Esophagus squamous epithelium (tissue), 5 donors: ENCODE measurements at places on chromosomes 11 and 22.
A peak's percentile ranks its signal among the peaks of the same experiment; 100 is the strongest.

- peak overlapping the region; percentile 30 for H3K27ac ChIP-seq
- H3K4me1 ChIP-seq = no peaks in the 10 kb centered on the region
- no peaks in the 10 kb centered on the region for H3K27me3 ChIP-seq
- H3K36me3 ChIP-seq = peaks cover 2% of the 10 kb centered on the region
- no peak overlapping the region for H3K4me3 ChIP-seq
Observed at GRCh38 chr11:66101066-66101464, 31.0 kb downstream of the PACS1 start.

DNA sequence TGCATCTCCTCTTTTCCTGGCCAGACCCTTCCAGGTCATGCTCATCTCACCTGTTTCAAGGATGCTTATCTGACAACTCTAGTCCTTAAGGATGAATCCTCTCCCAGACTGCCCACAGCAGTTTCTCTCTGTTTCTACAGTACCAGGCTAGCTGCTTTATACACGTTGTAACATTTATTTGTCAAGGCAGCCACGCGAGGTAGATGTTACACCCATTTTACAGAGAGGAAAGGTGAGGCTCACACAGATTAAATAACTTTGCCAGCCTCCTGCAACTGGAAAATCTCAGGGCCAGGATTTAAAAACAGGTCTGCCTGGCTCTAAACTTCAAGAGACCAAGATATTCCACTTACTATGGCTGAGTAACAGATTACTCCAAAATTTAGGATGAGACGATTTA lies 45.7 kb upstream of the E2F8 start:
- no peaks in the 10 kb centered on the region for H3K36me3 ChIP-seq
- peaks cover 16% of the 10 kb centered on the region for H3K27me3 ChIP-seq
- H3K4me1 ChIP-seq = no peaks in the 10 kb centered on the region
- no peak overlapping the region for H3K27ac ChIP-seq
- DNase-seq = no peak
- no peak overlapping the region for H3K4me3 ChIP-seq

DNA sequence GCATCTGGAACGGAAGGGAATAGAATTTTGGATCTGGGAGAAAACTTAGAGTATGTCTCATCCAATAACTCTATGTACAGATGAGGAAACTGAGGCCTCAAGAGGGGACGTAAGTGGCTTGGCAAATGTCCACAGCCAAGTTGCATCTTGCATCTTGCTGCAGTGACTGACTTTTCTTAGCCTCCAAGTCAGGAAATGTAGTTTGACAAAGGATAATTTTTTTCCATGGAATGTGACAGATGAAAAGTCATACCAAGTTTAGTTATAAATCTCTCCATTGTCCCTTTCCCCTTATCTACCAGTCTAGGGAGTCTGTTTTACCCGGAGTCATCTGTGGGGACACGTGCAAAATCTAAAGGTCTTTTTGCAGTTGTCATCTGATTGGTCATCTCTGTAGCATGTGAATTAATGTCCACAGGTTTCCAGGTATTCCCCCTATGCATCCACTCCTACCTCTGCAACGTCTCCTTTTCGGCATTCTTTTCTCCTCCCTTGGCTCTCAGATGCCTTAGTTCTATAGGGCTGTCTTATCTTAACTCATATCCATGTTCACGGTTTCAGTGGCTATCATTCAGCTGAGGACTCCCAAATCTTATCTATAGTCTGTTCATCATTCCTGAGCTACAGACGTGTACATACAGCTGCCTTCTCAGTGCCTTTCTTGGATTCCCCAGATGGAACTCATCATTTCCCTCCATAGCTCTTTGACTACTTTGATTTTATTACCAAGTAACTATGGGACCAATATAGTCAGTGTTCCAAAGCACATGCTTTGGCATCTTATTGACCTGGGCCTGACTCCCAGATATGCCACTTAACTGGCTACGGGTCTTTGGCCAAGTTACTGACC lies 139.5 kb upstream of the TIMP3 start:
- H3K36me3 ChIP-seq = no peaks in the 10 kb centered on the region
- no peak overlapping the region for H3K27ac ChIP-seq
- H3K4me3 ChIP-seq = no peak overlapping the region
- DNase-seq = no peak
- peaks cover 4% of the 10 kb centered on the region for H3K27me3 ChIP-seq

GRCh38 chr11:24295360-24295759 lies 201.5 kb upstream of the LUZP2 start:
- no peak overlapping the region for H3K4me3 ChIP-seq
- no peaks in the 10 kb centered on the region for H3K4me1 ChIP-seq
- no peaks in the 10 kb centered on the region for H3K27me3 ChIP-seq
- no peak overlapping the region for H3K27ac ChIP-seq
- no peaks in the 10 kb centered on the region for H3K36me3 ChIP-seq

DNA sequence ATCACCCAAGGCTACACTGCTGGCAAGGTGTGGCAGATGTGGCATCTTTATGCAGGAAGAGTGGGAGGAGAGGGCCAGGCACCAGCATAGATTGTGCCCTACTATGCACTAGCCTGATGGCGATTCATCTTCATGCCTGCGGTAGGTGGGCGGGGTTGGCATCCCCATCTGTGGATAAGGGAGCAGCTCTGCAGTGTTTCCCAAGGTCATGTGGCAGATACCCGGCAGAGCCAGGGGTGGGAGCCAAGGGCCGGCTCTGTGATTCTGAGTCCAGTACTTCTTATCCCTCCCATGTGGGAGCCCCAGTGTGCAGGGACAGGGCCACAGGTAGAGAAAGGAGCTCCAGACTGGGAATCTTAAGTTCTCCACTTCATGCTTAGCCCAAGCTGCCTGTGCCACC lies 20.0 kb downstream of the CD82 start:
- H3K4me3 ChIP-seq = no peak overlapping the region
- H3K4me1 ChIP-seq = peaks cover 47% of the 10 kb centered on the region
- H3K27ac ChIP-seq = no peak overlapping the region

- no peaks in the 10 kb centered on the region for H3K4me1 ChIP-seq
- no peaks in the 10 kb centered on the region for H3K27me3 ChIP-seq
- H3K4me3 ChIP-seq = no peak overlapping the region
- H3K36me3 ChIP-seq = no peaks in the 10 kb centered on the region
- no peak for DNase-seq
Observed at GRCh38 chr11:84628871-84629620, 998.1 kb downstream of the DLG2 start.

- DNase-seq = no peak
- no peaks in the 10 kb centered on the region for H3K4me1 ChIP-seq
- no peaks in the 10 kb centered on the region for H3K36me3 ChIP-seq
- H3K27ac ChIP-seq = no peak overlapping the region
- H3K27me3 ChIP-seq = no peaks in the 10 kb centered on the region
Observed at GRCh38 chr11:23473782-23474181, 613.5 kb upstream of the CCDC179 start.

DNA sequence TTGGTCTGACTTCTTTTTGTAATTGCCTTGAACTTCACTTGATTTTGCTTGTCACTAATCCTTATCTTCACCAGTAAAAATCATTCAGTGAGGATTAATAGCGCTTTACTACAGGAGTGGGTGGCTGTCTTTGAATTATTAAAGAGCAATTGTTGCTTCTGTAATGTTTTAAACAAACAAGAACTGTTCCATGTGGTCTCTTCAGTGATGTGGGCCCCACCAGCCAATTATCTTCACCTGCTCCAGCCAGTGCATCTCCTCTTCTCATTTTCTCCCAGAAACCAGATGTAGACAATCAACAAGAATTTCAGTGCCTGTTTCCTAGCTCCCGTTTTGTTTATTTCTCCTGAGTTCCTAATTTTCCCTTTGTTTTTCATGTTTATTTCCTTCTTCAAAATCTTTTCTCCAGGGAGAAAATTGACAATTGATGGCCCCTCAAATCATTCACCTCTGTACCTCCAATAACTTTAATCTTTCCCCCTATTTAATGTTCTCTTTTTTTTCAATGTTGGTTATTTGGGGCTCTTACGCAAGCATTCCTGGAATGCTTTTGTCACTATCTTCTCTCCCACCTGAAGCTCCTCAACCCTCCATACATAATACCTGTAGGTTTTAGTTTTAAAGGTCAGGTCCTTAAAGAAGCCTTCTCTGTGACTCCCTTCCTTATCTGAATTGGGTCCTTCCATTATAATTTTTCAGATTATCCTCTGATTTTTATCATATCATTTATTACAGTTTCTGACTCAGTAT lies 115.1 kb downstream of the ARFGAP2 start:
- H3K4me3 ChIP-seq = no peak overlapping the region
- no peak overlapping the region for H3K27ac ChIP-seq
- H3K27me3 ChIP-seq = no peaks in the 10 kb centered on the region

DNA sequence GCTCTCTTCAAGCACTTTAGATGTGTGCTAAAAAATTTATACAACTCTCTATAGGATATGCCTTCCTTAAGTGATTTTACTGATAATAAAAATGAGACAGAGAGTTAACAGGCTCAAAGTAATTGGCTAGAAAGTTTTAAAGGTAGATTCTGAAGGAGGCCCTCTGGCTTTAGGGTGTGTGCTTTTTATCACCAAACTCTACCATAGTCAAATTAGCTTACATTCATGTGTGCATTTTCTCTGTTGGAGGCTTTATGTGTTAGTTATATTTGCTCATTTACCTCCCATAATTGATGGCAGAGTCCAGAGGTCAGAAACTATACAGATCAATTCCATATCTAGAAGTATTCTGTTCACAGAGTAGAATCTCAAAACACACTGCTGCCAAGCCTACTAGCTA lies 317.5 kb downstream of the JRKL start:
- no peaks in the 10 kb centered on the region for H3K36me3 ChIP-seq
- no peak overlapping the region for H3K4me3 ChIP-seq
- H3K27ac ChIP-seq = no peak overlapping the region
- no peaks in the 10 kb centered on the region for H3K27me3 ChIP-seq
- H3K4me1 ChIP-seq = no peaks in the 10 kb centered on the region

- peaks cover 80% of the 10 kb centered on the region for H3K4me1 ChIP-seq
- H3K27me3 ChIP-seq = no peaks in the 10 kb centered on the region
- DNase-seq = no peak
- peak overlapping the region; percentile 86 for H3K27ac ChIP-seq
Observed at GRCh38 chr11:76765863-76766350, 17.2 kb upstream of the TSKU start.

- H3K4me1 ChIP-seq = no peaks in the 10 kb centered on the region
- H3K27me3 ChIP-seq = no peaks in the 10 kb centered on the region
- DNase-seq = no peak
- H3K4me3 ChIP-seq = no peak overlapping the region
Observed at GRCh38 chr11:122131126-122131525, 15.1 kb upstream of the BLID start.

GRCh38 chr11:25890626-25891260 lies 441.2 kb upstream of the ANO3 start:
- no peak for DNase-seq
- no peaks in the 10 kb centered on the region for H3K27me3 ChIP-seq
- no peak overlapping the region for H3K4me3 ChIP-seq
- H3K27ac ChIP-seq = no peak overlapping the region
